ENCODE measurements at places on chromosomes 2 and 18.
A peak's percentile ranks its signal among the peaks of the same experiment; 100 is the strongest.

DNA sequence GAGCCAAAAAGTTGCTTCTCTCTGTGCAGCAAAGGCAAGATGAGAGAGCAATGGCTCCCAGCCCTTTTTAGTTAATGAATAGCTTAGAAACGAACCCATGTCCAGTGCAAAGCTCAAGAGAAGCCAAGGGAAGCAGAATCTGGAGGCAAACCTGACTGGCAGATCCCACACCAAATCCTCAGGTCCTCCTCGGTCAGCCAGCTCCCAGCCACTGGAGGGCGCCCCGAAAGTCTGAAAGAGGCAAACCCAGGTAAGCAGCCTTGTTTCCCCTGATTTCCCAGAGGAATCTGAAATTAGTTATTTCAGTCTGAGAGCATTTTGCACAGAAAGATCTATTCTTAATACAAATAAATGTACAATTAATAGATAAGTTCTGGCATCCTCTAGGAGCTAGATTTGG, 71.3 kb upstream of the PID1 start:
- DNase-seq, result peak; percentile 42

GRCh38 chr18:24585996-24586566, 125.6 kb downstream of the HRH4 start:
- no peak for DNase-seq

GRCh38 chr2:79084495-79085135, 3.2 kb downstream of the REG1B start:
- no peak for DNase-seq

- no peak for DNase-seq
Measured at GRCh38 chr18:23330423-23330822, 122.7 kb upstream of the RIOK3 start.

GRCh38 chr18:32208023-32208422, 18.2 kb downstream of the MEP1B start:
- DNase-seq, result no peak

- DNase-seq, result no peak
Measured at GRCh38 chr2:6480514-6480913, 385.2 kb downstream of the CMPK2 start.

DNA sequence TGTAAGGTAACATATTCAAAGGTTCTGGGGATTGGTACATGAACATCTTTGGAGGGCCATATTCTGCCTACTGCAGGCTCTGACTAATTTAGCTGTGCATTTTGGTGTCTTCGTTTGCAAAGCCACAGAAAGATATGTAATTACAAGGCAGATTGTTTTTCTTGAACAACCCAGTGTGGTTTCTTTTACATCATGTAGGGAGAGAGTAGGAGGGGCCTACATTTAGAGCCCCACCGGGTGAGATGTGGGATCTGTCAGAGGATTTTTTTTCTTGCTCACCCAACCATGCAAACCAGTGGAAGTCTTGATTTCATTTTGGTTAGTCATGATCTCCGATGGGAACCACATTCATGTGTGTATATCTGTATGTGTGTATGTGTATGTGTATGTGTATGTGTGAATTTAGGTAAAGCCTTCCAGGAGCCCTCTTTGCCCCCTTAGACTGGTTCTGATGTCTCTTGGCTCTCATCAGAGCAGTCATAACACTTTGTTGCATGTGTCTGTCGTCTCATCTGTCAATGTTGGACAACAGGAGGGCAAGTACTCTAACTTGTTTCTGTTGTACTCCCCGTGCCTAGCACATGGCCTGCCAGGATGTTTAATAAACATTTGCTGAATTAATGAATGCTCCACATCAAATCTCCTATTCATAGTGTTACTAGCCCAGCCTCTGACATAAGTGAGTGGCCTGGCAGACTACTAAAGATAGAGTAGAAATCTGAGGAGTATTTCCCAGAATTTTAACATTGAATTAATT, 239.9 kb downstream of the MTX2 start:
- peak; percentile 11 for DNase-seq

- DNase-seq, result no peak
Measured at GRCh38 chr2:98396745-98397355, 47.8 kb upstream of the INPP4A start.

GRCh38 chr18:6411382-6411781, 3.3 kb downstream of the L3MBTL4 start:
- DNase-seq, result no peak

Data from ACHN (cell line).